Activated naive CD4-positive, alpha-beta T cell treated with Interleukin-2 at 50 U/mL for 16 hours (primary cell): ENCODE measurements at places on chromosomes 16 and 17.

- no peak for DNase-seq
Observed at GRCh38 chr16:82954224-82954929, 327.6 kb downstream of the CDH13 start.

GRCh38 chr17:79279320-79279719 lies 204.7 kb downstream of the ENGASE start:
- no peak for DNase-seq

- DNase-seq = peak; percentile 39
Observed at GRCh38 chr17:8151641-8152111, 528 bp downstream of the PER1 start.

DNA sequence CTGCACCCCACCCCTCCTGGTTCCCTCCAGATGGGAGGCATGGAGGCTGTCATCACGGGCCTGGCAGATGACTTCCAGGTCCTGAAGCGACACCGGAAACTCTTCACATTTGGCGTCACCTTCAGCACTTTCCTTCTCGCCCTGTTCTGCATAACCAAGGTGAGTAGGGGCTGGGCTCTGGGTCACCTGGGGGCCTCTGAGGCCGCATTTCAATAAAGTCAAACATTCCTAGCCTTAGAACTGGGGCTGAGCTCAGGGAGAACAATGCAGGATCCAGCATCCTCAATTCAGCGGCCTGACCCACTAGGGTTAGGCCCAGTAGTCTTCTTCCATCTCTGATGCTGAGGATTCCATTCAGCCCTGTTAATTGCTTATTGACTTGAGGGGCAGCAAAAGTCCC lies 42.1 kb downstream of the SLC6A2 start:
- no peak for DNase-seq

- DNase-seq = no peak
Observed at GRCh38 chr16:89495121-89495520, 4.8 kb upstream of the ANKRD11 start.

GRCh38 chr17:77889135-77889505 lies 69.4 kb upstream of the TNRC6C start:
- DNase-seq = no peak

GRCh38 chr17:50111673-50112655 lies 16.8 kb downstream of the PDK2 start:
- DNase-seq = no peak

GRCh38 chr17:31309556-31309955 lies 4.3 kb downstream of the EVI2B start:
- no peak for DNase-seq

- DNase-seq = no peak
Observed at GRCh38 chr17:75654176-75654575, 12.8 kb downstream of the RECQL5 start.

DNA sequence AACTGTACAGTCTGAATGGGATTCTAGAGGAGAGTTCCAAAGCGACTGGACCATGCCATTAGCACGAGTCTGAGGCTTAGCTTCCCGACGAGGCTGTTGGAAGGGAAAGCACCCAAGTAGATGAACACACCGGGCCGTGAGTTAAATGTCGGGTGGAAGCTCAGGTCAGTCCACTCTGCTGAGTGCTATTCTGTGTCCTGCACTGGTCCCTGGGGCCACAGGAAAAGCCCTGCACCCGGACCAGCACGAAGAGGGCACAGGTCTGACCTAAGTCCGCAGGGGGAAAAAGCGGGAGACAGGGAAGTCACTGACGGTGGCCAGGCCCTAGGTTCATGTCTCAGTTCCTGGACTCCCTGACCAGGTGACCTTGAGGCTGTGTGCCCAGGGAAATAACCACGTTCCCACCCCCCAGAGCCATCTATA lies 44.1 kb upstream of the RBFOX3 start:
- no peak for DNase-seq

DNA sequence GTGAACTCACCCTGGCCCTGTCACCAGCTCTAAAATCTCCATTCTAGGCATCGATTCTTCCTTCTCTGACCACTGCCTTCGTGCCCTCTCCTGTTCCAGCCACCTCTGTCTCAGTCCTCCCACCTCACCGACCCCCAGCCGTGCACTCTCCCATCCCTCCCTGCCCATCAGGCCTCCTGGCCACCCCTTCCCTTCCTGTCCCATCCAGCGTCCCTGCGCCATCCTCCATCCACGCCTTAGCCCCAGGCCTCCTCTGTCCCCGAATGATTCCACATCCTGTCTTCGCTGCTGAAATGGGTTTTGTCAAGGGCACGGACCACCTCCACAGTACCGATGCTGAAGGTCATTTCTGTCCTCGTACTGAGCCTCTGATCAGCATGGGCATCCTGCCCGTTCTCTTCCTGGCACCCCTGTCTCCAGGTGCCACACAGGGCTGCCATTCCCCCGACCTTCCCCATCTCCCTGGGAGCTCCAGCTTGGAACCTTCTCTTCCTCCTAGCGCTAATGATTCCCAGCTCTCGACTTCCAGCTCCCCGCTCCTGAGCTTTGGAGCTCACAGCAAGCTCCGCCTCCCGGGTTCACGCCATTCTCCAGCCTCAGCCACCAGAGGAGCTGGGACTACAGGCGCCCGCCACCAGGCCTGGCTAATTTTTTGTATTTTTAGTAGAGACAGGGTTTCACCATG lies 2.6 kb downstream of the TRIM65 start:
- no peak for DNase-seq

DNA sequence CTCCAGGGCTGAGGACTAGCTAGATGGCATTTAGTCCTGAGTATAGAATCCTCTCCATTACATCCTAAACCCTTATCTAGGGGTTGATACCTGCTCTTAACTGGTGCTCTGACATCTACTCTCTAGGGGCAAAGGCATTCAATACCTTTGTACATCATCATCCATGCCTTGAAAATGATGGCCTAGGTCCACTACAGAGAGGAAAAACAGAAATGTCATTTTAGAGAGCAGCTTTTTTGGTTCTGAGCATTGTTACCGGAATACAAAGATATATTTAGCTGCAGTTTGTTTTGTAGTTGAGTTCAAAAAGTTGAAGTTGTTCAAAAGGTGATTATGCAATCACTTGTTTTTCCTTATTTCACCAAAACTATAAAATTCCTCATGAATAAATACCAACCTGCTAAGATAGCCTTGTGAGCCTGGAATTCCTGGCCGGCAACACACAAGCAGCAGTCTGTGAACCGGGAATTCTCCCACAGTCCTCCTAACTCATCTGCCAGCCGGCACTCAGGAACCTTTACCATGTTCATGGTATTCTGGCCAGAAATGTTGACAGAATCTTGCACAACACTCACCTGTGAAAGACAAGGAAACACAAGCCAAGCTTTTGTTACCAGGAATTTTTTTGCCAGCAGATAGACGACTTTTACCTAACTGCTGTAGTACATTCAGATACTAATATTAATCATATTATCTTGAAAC lies 35.4 kb downstream of the NXPH3 start:
- DNase-seq = no peak

DNA sequence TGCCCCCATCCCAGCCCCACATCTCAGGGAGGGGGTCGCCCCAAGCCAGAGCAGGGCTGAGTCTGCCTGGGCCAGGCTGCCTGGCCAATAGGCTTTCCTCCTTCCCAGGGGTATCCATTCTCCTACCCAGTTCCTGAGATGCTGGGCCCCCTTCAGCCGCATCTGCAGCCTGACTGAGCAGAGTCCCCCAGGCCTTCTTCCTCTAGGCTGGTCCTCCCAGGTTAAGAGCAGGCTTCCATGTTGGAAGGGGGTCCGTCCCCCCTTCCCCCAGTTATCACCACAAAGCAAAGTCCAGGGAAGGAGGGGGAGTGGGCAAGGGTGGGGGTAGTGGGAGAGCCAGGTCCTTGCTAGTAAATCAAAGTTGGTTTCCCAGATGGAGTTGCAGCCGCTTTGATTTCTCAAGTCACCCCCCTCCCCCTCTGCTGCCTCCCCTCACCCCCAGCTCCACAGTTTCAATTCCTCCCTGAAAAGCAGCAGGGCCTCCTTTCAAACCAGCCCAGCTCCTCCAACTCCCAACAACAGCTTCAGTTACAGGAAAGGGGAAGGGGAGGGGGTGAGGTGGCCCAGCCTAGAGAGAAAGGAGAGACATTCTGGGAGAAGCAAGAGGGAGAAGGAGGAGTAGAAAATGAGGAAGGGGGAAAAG lies 9.5 kb upstream of the FZD2 start:
- no peak for DNase-seq
